ENCODE measurements at places on chromosomes 7 and 10.

- DNase-seq, result no peak
Observed at GRCh38 chr10:133405844-133406527, 12.0 kb downstream of the MTG1 start.

- DNase-seq, result no peak
Observed at GRCh38 chr10:1548596-1548995, 188.7 kb downstream of the ADARB2 start.

GRCh38 chr10:9709849-9710248 is 1307.8 kb upstream of the CELF2 start:
- no peak for DNase-seq

DNA sequence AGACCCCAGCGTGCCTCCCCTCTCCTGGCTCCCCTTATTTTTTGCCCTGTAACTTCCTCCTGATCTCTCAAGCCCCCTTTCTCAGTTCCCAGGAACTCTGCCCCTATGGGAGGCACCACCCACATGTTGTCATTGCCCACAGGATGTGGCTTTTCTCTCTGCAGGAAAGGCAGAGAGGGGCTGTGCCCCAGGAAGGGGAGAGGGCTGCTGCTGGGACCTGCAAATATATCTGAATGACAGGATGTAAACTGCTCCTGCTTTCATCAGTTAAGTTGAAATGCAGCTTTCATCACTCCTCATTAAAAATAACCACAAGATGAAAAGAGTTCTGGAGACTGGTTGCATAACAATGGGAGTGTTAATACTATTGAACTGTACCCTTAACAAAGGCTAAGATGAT is 103.3 kb downstream of the CLEC2L start:
- no peak for DNase-seq

DNA sequence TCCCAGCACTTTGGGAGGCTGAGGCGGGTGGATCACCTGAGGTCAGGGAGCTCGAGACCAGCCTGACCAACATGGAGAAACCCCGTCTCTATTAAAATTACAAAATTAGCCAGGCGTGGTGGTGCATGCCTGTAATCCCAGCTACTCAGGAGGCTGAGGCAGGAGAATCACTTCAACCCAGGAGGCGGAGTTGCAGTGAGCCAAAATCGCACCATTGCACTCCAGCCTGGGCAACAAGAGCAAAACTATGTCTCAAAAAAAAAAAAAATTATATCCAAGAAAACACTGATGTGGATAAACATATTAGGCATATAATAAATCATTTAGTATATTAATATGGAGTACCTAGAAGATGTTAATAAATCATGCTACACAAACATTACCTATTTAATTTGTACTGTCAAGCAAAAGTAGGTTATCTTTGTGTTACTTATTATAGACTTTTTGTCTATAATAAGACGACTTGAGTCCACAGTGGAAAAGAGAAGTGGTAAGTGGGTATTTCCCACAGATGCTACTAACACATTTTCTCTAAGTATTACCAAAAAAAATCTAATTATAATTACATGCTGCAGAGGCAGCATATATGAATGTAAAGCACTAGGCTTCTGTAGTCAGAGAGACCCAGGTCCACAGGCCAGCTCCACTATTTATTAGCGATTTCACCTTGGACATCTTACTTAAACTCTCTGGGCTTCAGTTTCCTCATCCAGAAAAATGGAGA is 34.5 kb downstream of the DNMBP start:
- no peak for DNase-seq

GRCh38 chr10:57986422-57986821 is 281.3 kb downstream of the IPMK start:
- DNase-seq, result no peak

GRCh38 chr7:110373416-110373815 is 717.5 kb upstream of the LRRN3 start:
- DNase-seq, result no peak

- no peak for DNase-seq
Observed at GRCh38 chr7:22680482-22680911, 46.5 kb upstream of the IL6 start.

DNA sequence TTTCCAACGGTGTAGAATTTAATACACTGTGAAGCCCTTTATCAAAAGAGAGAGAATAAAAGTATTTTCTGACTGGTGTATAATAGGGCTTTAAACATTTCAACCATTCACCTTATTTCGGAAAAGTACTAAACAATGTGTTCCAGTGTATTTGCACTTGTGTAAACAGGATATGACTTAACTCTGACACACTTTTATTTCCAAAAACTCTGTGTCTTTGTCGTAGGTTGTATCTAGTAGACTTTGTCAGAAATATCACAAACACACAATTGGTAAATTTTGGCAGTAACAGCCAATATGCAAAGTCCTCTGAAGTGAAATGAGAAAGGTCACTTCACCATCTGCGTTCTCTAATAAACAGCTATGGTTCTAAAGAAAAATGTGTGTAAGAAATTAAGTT is 10.3 kb upstream of the TSPAN13 start:
- no peak for DNase-seq

GRCh38 chr7:23072922-23073321 is 32.7 kb upstream of the KLHL7 start:
- DNase-seq, result no peak

GRCh38 chr10:94199565-94199964 is 163.2 kb downstream of the NOC3L start:
- DNase-seq, result no peak

DNA sequence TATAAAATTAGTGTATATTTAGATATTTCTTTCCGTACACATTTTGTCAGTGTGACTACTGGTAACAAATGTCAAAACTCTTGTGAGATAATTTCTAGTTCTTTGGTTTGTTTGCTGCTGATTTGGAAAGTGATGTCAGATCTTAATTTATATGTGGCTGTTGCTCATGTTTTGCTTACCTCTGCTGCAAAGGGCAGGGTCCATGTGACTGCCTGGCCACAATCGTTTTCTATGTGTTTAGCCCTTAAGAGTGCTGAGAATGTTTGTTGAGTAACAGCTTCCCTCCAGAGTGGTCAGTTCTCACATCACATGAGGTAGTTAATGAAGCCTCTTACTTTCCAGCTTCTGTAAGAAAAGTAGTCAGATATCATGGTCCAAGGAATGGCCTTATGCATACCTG is 4.2 kb downstream of the NRBF2 start:
- no peak for DNase-seq

GRCh38 chr7:12534046-12534445 is 36.5 kb upstream of the SCIN start:
- no peak for DNase-seq

DNA sequence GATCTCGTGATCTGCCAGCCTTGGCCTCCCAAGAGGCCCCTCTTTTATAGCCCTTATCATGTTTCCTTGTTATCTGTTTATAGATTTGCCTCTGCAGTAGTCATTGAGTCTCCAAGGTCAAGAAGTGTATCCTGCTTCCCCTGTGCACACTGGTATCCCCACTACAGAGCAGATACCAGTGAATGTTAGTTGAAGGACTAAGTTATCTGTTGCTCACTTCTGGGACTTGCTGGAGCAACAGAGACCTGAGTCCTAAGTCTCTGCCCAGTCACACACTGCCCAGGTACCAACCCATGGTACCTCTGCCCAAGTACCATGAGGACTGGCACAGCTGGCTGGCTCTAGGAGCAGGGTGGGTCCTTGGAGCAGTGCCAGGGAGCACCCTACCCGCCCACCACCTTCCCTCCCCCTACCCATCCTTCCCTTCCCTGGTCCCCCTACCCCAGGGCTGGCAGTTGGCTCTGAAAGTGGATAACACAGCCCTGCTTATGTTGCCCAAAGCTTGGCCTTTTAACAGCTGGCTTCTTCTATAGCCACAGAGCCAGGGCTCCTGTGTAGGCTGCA is 26.5 kb upstream of the PDCD4 start:
- no peak for DNase-seq

GRCh38 chr10:33248638-33249037 is 85.8 kb downstream of the NRP1 start:
- DNase-seq, result no peak

DNA sequence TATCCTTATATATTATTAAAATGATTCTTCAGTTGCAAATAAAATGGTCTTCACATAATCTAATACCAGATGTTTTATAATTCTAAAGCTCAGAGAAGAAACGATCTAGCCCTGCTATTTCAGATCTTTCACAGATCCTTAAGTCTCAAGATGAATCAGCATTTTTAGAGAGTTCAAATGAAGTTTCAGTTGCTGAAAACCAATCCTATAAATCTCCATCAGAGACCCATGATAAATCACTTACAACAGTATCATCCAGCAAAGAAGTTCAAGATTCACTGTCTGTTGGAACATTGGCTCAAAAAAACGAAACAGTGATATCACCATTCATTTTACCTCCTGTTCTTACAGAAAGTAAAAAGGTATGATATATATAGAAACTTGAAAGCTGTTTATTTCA is 137.0 kb downstream of the CCDC7 start:
- no peak for DNase-seq

DNA sequence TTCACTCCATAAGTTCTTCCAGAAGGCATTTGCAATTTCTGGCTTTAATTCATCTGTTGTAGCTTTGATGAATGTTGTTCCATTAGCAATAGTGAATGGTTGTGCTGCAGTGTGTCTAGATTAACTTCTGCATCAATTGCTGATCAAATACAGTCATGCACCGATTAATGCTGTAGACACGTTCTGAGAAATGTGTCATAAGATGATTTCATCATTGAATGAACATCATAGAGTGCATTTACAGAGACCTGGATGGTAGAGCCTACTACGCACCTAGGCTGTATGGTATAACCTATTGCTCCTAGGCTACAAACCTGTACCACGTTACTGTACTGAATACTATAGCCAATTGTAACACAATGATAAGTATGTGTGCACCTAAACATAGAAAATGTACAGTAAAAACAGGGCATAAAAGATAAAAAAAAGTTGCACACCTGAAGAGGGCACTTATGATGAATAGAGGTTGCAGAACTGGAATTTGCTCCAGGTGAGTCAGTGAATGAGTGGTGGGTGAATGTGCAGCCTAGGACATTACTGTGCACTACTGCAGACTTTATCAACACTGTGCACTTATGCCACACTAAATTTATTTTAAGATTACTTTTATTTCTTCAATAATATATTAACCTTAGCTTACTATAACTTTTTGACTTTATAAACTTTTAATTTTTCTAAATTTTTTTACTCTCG is 170.7 kb downstream of the HERPUD2 start:
- DNase-seq, result no peak

GRCh38 chr10:58016614-58017013 is 251.1 kb downstream of the IPMK start:
- DNase-seq, result no peak

GRCh38 chr7:50560865-50561351 is 4.3 kb downstream of the DDC start:
- no peak for DNase-seq

- DNase-seq, result no peak
Observed at GRCh38 chr7:132536654-132537395, 39.4 kb downstream of the PLXNA4 start.

GRCh38 chr7:93955304-93955703 is 33.8 kb downstream of the GNG11 start:
- no peak for DNase-seq

GRCh38 chr10:88062798-88063472 is 199.5 kb downstream of the PTEN start:
- DNase-seq, result no peak

GRCh38 chr7:90412458-90413184 is 9.4 kb downstream of the CLDN12 start:
- no peak for DNase-seq

GRCh38 chr7:92404170-92404614 is 43.1 kb upstream of the GATAD1 start:
- no peak for DNase-seq

DNA sequence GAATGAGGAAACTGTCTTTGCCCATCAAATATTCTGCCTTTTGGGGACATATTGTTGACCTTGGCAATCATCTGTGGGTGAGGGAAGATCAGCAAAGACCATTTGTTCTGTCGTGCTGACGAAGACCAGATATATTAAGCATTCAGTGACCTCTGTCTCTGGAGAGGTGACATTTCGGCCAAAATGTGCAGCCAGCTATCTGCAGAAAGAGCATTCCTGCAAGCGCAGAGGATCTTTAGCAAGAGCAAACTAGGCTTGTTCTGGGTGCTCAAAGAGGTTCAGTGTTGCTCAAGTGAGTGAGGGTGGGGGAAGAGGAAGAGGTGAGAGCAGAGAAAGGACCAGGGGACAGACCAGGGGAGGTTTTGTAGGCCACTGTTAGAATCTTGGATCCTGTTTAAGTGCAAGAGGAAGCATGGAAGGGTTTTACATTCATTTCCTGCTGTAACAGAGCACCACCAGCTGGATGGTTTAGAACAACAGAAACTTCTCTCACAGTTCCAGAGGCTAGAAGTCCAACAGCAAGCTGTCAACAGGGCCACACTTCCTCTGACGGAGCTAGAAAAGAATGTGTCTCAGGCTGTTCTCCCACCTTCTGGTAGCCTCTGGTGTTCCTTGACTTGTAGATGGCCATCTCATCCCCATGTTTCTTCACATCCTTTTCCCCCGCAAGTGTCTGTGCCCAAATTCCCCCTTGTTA is 11.2 kb downstream of the C10orf120 start:
- DNase-seq, result no peak

Measured in activated T-helper 1 cell treated with anti-CD3 and anti-CD28 coated beads, Interleukin-2, amount 50 U/mL, for 16 hours (primary cell).